Suppressor macrophage treated with lipopolysaccharide for 4 hours (primary cell): ENCODE measurements at places on chromosomes 5 and 9.
A peak's percentile ranks its signal among the peaks of the same experiment; 100 is the strongest.

DNA sequence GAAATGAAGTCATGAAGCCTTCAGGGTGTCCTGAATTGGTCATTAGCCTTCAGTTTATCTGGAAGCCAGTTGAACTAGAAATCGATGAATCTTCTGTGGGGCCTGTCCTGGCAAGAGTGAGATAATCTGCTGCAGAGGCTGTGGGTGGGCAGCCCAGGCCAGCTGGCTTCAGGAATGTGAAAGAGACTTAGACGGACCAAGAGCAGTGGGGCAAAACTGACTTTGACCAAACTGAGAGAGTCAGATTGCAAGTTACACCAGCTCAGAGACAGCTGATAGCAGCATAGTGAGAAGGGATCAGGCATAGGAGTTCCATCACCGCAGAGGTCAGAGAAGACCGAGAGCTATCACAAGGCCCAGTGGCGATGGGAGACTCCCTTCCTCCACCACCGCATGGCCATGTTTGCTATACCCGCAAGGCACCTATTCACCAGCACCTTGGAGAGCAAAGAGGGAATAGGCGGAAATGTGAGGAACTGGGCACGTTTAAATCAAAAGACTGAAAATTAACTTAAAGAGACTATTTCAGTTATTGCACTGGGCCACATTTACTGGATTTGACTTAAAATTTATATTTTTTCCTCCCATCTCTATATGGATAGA is 50.0 kb upstream of the GLIS3 start:
- no peak for DNase-seq

- DNase-seq, result no peak
These were observed 46.8 kb downstream of the MRPL36 start for GRCh38 chr5:1752881-1753280.

- DNase-seq, result no peak
These were observed 50.5 kb upstream of the TNFSF15 start for GRCh38 chr9:114856215-114856941.

GRCh38 chr9:20526500-20527319 is 95.6 kb downstream of the MLLT3 start:
- no peak for DNase-seq

- DNase-seq, result no peak
These were observed 1091.6 kb downstream of the PTPRD start for GRCh38 chr9:9521033-9521779.

GRCh38 chr5:78647351-78647818 is 1.2 kb downstream of the LHFPL2 start:
- peak; percentile 42 for DNase-seq

GRCh38 chr9:121316378-121316777 is 48.4 kb downstream of the GSN start:
- no peak for DNase-seq

GRCh38 chr9:3023449-3023848 is 179.6 kb upstream of the PUM3 start:
- DNase-seq, result peak; percentile 13

- DNase-seq, result peak; percentile 95
These were observed at the start of gene MACROH2A1 for GRCh38 chr5:135398855-135399793. Gene MACROH2A1, minus strand, starts transcription at chr5:135399231. Its CDS starts 10,138 bp downstream, at chr5:135389093.

DNA sequence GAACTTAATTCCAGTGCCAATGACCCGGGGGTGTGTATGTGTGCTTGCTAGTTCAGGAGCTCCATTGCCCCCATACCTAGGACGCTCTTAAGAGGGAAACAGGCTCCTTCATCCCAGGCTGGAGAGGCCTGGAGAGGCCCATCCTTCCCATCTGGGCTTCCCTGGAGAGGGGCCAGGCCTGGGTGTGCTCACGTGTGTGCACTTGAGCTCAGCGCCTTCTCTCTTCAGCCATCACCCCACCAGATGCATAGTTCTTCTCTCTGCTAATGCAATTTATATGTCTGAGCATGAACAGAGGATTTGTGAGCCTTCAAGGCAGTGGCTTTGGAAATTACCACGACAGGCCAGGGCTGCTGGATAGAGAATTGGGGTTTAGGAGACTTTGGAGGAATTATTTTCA is 48.6 kb upstream of the SHB start:
- DNase-seq, result no peak

- no peak for DNase-seq
These were observed 333.7 kb downstream of the CWC27 start for GRCh38 chr5:65102371-65102975.

DNA sequence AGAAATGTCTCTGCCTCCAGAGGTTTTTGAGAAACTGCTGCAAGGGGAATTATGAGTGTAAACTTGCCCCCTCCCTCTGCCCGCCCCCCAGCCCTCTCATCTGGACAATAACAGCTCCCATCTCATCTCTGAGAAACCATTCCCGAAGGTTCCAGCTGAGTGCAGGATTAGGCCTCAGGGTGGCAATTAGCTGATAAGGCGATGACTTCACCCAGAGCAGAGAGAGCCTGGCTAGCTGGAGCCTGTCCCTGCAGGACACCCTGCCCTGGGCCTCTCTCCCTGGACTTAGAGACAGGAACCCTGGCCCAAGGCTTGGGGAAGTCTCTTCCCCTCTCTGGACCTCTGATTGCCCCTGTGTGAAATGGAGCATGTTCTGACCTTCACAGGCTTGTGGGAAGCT is 45.7 kb upstream of the HAND1 start:
- no peak for DNase-seq

DNA sequence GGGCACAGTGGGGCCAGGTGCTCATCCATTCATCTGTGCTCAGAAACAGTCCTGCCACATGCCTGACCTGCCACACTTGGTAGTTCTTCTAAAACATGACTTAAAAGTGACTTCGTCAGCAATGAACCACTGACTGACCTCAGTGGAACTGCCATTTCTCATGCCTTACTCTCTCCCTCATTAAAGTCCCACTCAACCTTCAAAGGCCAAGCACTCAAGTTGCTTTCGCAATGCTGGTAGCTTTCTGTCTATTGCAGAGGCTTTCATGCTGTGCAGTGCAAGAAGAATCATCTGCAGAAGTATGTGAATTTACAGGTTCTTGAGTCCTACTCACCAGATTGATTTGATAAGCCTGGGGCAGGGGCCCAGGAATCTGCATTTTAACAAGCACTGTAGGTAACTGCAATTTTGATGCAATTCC is 23.9 kb downstream of the B4GALT1 start:
- peak; percentile 80 for DNase-seq

GRCh38 chr9:13860019-13860418 is 453.9 kb downstream of the NFIB start:
- no peak for DNase-seq

GRCh38 chr9:123472862-123473614 is 117.0 kb downstream of the CRB2 start:
- DNase-seq, result no peak

DNA sequence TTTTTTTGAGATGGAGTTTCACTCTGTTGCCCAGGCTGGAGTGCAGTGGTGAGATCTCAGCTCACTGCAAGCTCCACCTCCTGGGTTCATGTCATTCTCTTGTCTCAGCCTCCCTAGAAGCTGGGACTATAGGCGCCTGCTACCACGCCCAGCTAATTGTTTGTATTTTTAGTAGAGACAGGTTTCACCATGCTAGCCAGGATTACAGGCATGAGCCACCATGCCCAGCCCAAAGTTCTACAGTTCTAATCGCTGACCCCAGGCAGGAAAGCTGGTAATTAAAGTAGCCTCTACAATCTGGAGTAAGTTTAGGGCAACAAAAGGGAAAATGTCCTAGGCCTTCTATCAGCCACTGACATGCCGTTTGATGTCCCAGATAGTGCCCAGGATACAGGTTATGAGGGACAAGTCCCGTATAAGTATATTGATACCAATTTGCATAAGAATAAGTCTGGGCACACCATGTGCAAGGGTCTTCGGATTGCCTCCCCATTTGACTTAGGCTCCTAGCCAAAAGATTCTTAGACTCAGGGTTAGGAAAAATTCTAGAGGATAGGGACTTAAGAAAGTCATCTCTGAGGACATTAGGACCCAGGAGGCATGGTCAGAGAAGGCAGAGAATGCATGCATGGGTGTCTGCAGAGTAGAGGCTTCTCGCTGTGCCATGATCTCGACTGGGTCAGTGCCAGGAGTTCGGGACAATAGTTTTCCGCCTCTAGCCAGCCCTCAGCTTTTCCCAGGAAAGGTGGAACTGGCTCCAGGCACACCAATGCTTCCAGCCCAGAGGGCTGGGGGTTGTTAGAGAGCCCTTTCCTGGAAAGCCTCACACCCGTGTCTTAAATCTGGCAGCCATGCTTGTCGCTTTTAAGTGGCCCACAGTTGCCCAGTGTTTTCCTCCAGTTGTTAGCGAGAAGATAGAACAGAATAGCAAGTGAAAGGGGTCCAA is 1111.1 kb downstream of the TAF11L14 start:
- DNase-seq, result peak; percentile 47

DNA sequence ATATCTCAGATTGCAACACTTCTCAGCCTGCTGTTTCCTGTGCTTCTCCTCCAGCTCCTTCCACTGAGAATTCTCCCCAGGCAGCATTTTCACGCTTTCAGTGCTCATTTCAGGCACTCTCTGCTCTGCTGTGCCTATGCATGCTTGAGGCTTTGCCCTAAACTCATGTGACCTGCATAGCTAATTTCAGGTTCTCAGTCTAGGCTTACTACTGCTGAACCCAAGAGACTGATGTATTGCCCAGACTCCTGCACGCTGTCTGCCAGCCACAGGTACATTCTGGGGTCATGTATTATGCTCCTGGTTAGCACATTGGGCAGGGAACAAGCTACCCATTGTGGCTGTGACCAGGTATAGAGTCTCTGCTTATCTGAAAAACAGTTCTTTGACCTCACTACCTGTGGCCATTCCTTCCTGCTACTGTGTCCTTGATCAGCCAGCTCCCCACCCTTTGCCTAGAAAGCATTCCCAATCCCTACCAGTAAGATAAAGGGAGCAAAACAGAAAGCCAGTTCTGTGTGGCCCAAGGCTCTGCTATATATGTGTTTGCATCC is 34.7 kb downstream of the PIP5K1B start:
- no peak for DNase-seq

DNA sequence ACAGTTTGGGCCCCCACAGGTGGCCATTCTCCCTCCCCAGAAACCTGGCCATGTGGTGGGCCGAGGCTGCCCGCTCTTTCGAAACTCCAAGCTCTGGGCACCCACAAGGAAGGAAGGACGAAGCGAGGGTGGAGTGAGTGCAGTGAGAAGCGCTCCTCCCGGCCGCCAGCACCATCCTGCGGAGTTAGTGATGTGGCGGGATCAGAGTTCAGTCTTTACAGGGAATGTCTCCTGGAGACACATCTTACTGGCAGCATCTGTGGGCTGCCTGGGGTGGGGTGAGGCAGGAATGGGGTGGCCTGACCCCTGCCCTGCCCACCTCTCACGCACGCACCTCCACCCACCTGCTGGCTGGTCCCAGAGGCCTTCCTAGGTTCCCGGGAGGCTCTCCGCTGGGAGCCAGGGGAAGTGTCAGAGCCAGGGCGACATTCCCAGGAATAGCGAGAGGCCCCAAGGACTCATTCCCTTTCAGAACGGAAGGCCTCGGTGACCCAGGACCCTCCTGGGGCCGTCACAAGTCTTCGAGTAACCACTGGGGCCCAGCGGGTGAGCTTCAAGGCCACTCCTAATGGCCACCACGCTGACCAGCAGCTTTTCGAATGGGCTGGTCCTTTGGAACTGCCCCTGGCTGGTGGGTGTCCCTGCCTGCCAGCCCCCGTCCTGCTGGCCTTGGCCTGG is 5.5 kb upstream of the RNU6ATAC start:
- DNase-seq, result no peak

DNA sequence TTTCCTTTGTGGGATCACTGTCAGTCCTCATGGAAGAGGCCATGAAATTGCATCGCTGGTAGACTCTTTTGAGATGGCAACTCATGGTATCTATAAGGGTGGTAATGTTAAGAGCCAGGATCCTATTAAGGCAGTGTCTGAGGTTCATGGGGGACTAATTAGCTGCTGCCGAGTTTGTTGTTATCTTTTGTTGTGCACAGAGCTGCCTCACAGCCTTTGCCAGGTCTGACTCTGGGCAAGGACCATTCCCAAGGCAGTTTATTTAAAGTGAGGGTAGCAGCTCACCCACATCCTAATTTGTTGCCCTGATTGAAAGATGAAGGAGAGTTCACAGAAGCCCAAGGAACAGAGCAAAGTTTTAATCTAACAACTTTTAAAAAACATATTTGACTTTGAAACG is 7.9 kb downstream of the SMARCA2 start:
- DNase-seq, result no peak

- no peak for DNase-seq
These were observed 79.5 kb downstream of the SH3PXD2B start for GRCh38 chr5:172374783-172375182.

- no peak for DNase-seq
These were observed 5.6 kb downstream of the KLHL3 start for GRCh38 chr5:137730336-137730735.

GRCh38 chr5:96008987-96009647 is 47.5 kb upstream of the ELL2 start:
- DNase-seq, result no peak

GRCh38 chr5:77643654-77644370 is 5.3 kb upstream of the OTP start:
- DNase-seq, result peak; percentile 45

- DNase-seq, result no peak
These were observed 23.3 kb upstream of the EEIG1 start for GRCh38 chr9:128003966-128004604.

GRCh38 chr9:109017061-109017460 is 3.8 kb upstream of the CTNNAL1 start:
- no peak for DNase-seq

DNA sequence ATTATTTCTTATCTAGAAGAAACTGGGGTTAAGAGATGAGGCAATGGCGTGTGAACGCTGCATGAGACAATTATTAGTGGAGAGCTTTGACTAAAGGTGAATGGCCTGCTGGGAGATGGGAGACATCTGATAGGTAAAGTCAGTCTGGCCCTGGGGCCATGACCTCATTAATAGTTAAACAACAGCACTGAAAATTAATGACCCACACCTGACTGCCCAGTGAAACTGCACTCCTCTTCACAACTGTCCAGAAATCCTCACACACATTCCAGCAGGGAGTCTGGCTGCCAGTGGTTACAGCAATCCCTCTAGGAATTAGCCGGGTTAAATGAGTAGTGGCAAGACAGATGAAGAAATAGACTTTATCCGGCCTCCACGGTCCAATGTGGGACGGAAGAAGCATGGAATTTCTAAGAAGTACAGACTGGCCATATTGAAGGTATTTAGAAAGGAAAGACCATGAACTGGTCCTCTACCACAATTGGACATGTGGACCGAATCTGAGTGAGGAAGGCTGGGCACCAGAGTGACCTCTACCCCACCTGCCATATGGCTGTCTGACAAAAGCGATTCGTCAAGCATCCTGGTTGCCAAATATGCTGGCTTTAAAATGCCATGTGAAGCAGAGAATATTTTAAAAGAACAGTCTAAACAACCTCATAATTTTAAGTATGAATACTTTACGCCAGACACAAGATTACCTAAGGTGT is 138.4 kb downstream of the EFNA5 start:
- no peak for DNase-seq
